CD4-positive, alpha-beta memory T cell (primary cell): ENCODE measurements at places on chromosomes 11 and 22. TPM values are rescaled to one million over a fixed set of nuclear protein-coding genes. Genes with fewer than 3 reads are reported as not detected.

DNA sequence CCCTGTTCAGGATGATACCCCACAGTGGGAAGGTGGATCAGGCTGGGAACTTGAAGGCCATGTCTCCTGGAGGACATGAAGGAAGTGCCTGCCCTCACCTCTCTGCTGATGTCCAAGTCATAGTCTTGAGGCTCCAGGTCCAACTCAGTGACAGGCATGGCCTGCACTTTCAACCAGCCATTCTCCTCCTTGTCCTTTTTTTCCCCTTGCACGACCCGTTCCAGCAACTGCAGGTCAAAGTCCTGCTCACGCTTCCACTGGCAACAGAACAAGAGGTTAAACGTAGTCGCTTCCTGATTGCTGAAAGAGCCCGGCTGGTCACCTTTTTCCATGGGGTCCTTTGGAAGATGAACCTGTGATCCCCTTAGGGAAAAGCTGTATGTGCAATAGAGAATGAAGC lies 47.7 kb downstream of the C11orf58 start:
- H3K4me3 ChIP-seq = no peak overlapping the region
- no peak overlapping the region for H3K27ac ChIP-seq
- DNase-seq = no peak
- no peaks in the 10 kb centered on the region for H3K27me3 ChIP-seq
- no peaks in the 10 kb centered on the region for H3K36me3 ChIP-seq
- H3K4me1 ChIP-seq = peaks cover under 1% of the 10 kb centered on the region

GRCh38 chr11:15730995-15731385 lies 616.3 kb downstream of the INSC start:
- no peak overlapping the region for H3K27ac ChIP-seq
- no peaks in the 10 kb centered on the region for H3K4me1 ChIP-seq
- DNase-seq = no peak
- no peaks in the 10 kb centered on the region for H3K36me3 ChIP-seq
- no peaks in the 10 kb centered on the region for H3K27me3 ChIP-seq

DNA sequence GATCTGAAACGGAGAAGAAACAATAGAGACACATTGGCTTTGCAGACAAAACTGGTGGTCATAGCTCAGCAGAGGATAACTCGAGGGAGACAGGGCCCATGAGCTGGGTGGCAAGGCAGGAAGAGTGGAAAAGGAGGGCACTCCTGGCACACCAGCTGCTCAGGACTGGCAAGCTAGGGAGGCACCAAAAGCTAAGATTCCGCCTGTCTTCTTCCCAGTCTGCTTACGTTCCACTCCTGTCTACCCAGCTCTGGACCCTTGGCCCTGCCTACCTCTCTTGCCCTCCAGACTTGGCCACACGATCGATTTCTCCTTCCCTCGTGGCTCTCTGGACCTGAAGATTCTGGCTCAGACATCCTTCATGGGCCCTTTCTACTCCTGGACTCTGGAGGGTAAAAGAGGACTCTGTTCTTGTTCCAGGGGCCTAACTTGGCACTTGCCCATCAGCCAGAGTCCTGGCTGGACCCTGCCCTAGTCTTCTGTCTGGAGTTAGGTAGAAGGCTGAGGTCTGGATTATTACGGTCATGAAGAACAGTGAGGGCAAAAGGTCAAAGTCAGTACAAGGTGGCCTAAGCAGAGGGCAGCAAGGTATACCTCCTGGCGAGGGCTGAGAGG lies 115.2 kb upstream of the PITPNB start:
- H3K4me3 ChIP-seq = no peak overlapping the region
- H3K27ac ChIP-seq = no peak overlapping the region
- no peaks in the 10 kb centered on the region for H3K4me1 ChIP-seq

GRCh38 chr22:29757096-29757495 lies 9.7 kb downstream of the ZMAT5 start:
- H3K36me3 ChIP-seq = no peaks in the 10 kb centered on the region
- H3K4me1 ChIP-seq = peaks cover under 1% of the 10 kb centered on the region
- no peak overlapping the region for H3K27ac ChIP-seq

GRCh38 chr11:1109918-1110705 lies 35.4 kb downstream of the MUC2 start:
- H3K27me3 ChIP-seq = no peaks in the 10 kb centered on the region
- no peak overlapping the region for H3K4me3 ChIP-seq
- H3K36me3 ChIP-seq = no peaks in the 10 kb centered on the region
- no peak overlapping the region for H3K27ac ChIP-seq
- no peaks in the 10 kb centered on the region for H3K4me1 ChIP-seq

DNA sequence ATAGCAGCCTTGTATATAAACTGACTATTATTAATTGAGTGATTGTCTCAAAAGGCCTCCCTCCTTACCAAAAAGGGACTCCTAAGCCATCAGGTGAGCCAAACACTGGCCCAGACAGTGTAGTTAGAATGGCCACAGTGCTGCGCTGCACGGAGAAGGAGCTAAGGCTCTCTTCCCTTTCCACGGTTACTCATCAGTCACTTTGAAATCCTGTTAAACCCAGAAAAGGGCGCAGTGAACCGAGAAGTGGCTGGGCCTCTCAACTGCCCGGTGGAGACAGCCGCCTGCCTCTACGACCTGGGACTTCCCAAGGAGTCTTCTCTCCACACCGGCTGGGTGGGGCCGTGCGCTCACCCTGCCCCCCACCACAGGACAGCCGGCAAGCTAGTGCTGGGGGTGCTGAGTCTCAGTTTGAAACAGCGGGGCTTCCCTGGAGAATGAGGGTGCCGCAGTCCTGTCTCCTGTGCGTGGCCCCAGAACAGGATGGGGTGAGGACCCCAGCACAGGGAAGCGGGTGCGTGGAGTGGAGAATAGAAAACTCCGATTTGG lies 1.3 kb downstream of the MYH9 start:
- no peaks in the 10 kb centered on the region for H3K27me3 ChIP-seq
- H3K4me3 ChIP-seq = peak overlapping the region; percentile 88
- no peak for DNase-seq
- peaks cover 6% of the 10 kb centered on the region for H3K36me3 ChIP-seq
- peaks cover 42% of the 10 kb centered on the region for H3K4me1 ChIP-seq
- H3K27ac ChIP-seq = peak overlapping the region; percentile 80

- H3K4me1 ChIP-seq = peaks cover 44% of the 10 kb centered on the region
- peak overlapping the region; percentile 40 for H3K27ac ChIP-seq
- no peak overlapping the region for H3K4me3 ChIP-seq
- peak; percentile 40 for DNase-seq
These were observed 6.1 kb upstream of the APOL3 start for GRCh38 chr22:36166518-36167220.

DNA sequence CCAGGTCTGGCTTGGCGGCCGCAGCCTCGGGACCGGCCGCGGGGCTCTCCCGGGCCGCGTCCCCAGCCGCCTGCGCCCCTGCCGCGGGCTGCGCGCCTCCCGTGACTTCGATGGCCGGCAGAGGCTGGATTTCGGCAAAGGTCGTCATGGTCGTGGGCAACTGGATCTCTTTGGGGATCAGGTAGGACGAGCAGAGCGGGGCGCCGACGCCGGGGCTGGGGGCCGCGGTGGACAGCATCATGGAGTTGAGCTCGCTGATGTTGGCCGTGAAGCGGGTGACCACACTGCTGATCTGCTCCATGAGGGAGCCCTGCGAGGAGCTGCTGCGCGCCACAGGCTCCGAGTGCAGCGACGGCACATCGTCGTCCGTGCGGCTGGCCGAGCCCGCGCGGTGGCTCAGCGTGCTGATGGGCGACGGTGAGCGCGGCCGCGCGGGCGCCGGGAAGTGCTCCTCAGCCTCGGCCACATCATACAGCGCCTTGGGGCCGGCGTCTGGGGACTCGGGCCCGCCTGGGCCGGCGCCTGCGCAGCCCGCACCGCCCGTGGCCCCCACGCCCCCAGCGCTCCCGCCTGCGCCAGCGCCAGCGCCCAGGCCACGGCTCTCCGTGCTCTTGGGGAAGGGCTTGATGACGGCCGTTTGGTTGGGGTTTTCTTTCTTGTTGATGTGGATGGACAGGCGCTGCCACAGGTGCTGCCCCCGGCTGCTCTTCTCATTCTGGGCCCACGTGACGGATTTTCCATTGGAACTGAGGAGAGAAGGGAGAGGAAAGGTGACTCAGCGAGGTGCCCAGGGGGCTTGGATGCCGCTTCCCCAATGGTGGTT lies 171.4 kb upstream of the CTSC start:
- H3K27me3 ChIP-seq = peaks cover 32% of the 10 kb centered on the region
- no peaks in the 10 kb centered on the region for H3K36me3 ChIP-seq
- no peak overlapping the region for H3K4me3 ChIP-seq
- peaks cover 12% of the 10 kb centered on the region for H3K4me1 ChIP-seq

GRCh38 chr11:16759857-16760508 lies 21.5 kb downstream of the C11orf58 start:
- no peak overlapping the region for H3K27ac ChIP-seq
- no peak for DNase-seq
- peaks cover 6% of the 10 kb centered on the region for H3K36me3 ChIP-seq
- no peaks in the 10 kb centered on the region for H3K27me3 ChIP-seq
- no peaks in the 10 kb centered on the region for H3K4me1 ChIP-seq

DNA sequence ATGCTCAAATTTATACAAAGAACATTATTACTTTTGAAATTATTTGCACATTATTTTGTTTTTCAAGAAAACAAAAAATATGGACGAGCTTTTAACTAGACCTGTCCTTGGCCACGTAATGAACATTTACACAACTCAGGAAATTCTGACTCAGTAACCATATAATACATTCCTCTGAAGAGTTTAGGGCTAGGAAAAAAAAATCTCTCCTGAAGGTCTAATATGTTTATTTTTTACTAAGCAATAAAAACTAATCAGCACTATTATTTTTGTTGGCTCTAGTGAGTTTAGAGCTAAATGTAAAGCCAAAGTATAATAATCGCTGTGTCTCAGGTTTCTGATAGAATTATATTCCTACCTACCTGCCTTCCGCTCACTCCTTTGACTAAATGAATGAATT lies 187.5 kb downstream of the SWAP70 start:
- no peaks in the 10 kb centered on the region for H3K36me3 ChIP-seq
- no peak for DNase-seq

DNA sequence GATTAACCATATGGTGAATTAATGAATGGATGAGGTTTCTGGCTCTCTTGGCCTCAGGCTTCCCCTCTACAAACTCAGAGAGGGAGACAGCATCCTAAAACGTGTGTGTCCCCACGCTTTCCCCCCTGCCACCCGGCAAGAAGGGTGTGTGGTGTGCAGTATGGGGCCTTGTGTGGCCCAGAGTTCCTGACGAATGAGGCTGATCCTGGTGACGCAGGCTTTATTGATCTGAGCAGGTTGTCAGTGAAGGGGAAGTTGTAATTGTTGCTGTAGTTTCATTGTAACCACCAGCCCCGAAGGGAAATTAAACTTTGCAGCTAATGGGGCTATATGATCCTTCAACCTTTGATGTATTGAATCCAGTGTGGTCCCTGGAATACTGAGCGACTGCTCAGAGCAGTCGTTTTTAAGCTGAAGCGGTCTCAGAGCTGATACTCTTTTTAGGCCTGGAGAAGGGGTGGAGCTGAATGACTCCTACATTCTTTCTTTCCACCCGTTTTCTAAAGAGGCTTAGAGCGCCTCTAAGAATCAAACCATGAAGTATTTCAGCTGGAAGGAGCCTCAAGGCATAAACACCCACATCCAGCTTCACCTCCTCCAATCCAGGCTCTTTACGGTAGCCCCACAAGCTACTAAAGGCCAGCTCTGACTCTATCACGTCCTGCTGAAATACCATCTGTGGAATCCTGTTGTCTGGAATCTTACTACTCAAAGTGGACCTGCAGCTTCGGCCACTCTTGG lies 284.7 kb downstream of the MIAT start:
- DNase-seq = no peak
- H3K36me3 ChIP-seq = no peaks in the 10 kb centered on the region

- peaks cover 30% of the 10 kb centered on the region for H3K4me1 ChIP-seq
These were observed 609 bp downstream of the MAPK11 start for GRCh38 chr22:50269573-50269969.

GRCh38 chr11:119320240-119320775 lies 3.4 kb upstream of the MCAM start:
- DNase-seq = no peak
- no peak overlapping the region for H3K4me3 ChIP-seq
- no peaks in the 10 kb centered on the region for H3K36me3 ChIP-seq
- H3K27ac ChIP-seq = peak overlapping the region; percentile 60
- H3K4me1 ChIP-seq = peaks cover 59% of the 10 kb centered on the region

DNA sequence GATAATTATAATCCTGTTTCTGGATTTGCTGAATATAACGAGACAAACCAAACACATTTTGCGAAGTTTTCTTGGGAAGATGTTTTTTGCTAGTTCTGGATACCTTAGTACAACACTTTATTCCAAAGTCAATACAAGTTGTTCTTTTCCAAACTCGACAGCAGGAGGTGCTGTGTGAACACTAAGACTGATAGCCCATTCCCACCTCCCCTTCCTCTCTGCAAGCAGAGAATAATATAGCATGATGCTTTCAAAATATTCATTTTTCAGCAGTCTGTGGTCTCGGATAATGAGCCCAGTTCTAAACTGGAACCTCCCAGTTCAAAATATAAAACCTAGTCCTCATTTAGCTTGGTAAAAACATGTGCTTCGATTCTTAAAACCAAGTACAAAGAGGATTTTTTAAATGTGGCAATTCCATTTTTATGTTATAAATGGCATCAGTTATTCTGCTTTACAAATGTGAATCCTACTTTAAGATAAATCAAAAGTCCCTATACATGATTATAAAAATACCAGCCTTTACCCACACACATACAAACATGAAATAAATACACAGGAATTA lies 129.1 kb downstream of the DCDC1 start:
- no peak overlapping the region for H3K27ac ChIP-seq
- no peak for DNase-seq
- no peaks in the 10 kb centered on the region for H3K4me1 ChIP-seq

- no peaks in the 10 kb centered on the region for H3K27me3 ChIP-seq
- H3K4me1 ChIP-seq = peaks cover 12% of the 10 kb centered on the region
- peak; percentile 62 for DNase-seq
- no peak overlapping the region for H3K27ac ChIP-seq
These were observed 288.8 kb downstream of the CASP12 start for GRCh38 chr11:104609311-104610085.

GRCh38 chr11:63445720-63446119 lies 45.2 kb downstream of the PLAAT5 start:
- no peaks in the 10 kb centered on the region for H3K36me3 ChIP-seq
- no peak overlapping the region for H3K27ac ChIP-seq
- no peaks in the 10 kb centered on the region for H3K4me1 ChIP-seq
- no peak for DNase-seq
- no peaks in the 10 kb centered on the region for H3K27me3 ChIP-seq
- no peak overlapping the region for H3K4me3 ChIP-seq

- no peaks in the 10 kb centered on the region for H3K36me3 ChIP-seq
- no peaks in the 10 kb centered on the region for H3K27me3 ChIP-seq
These were observed 81.1 kb downstream of the BDNF start for GRCh38 chr11:27619039-27619574.

DNA sequence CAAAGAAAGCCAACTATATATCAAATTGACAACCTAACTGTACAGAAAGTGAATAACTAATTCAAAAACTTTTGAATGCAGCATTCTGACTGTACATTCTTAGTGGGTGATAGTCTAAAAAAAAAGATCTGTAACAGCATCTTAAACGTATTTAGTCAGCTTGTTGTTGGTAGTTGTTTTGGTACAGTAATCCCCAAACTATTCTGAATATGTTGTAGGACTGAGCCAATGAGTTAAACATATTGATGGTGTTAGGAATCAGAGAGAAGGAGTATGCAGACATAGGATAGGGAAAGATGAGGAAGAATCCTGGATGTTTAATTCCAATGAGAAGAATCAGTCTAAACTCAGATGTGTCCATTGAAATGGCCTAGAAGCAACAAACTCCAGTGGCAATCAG lies 41.9 kb upstream of the KIRREL3 start:
- no peak for DNase-seq
- H3K27ac ChIP-seq = no peak overlapping the region
- H3K36me3 ChIP-seq = no peaks in the 10 kb centered on the region
- no peak overlapping the region for H3K4me3 ChIP-seq
- no peaks in the 10 kb centered on the region for H3K27me3 ChIP-seq
- no peaks in the 10 kb centered on the region for H3K4me1 ChIP-seq

CTTN gene
- total RNA-seq = 1.5 TPM

NLRP14 gene
- total RNA-seq = not detected

APOA5 gene
- total RNA-seq = not detected

FOLR1 gene
- total RNA-seq = not detected

ADM2 gene
- 4.4 TPM for total RNA-seq

APLP2 gene
- total RNA-seq = 65.3 TPM

PIWIL4 gene
- 1.6 TPM for total RNA-seq

HBG1 gene
- not detected for total RNA-seq

ANO5 gene
- not detected for total RNA-seq
